Erythroblast (primary cell): ENCODE measurements at places on chromosomes 2 and 18.

- peak; percentile 86 for DNase-seq
Observed at GRCh38 chr18:79245517-79246001, 150.2 kb upstream of the NFATC1 start.

DNA sequence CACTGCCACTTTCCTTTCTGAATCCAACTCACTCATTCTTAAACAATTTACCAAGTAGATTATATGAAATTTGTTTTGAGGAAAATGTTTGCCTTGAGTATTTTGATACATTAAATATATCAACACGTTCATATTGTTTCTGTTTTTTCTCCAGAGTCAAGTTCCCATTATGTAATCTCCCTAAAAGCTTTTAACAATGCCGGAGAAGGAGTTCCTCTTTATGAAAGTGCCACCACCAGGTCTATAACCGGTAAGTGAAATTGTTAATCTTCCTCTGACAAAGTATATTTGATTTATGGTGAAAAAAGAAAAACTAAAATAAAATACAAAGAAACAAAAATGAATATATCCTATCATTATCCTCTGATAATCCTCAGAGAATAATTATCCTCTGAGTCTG lies 838.6 kb downstream of the MBD2 start:
- DNase-seq: no peak

DNA sequence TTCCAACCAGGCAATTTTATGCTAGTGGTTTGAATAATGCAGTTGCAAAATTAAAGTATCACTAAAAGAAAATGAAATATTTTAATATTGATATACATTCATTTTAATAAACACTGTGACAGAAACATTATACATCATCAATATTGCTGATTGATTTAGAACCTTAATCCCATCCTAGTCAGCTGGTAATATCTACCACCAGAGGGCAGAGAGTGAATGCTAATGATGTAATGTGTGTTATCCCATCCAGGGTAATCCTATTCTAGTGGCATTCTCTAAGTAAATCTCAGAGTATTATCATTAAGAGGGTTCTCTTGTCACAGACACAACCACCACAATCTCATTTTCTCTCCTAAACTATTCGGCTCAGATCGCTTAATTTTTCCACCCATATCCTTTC lies 477.4 kb downstream of the CPS1 start:
- no peak for DNase-seq

- no peak for DNase-seq
Observed at GRCh38 chr2:40384714-40385113, 67.2 kb downstream of the SLC8A1 start.

- no peak for DNase-seq
Observed at GRCh38 chr2:146716591-146716990, 1128.2 kb upstream of the ACVR2A start.

DNA sequence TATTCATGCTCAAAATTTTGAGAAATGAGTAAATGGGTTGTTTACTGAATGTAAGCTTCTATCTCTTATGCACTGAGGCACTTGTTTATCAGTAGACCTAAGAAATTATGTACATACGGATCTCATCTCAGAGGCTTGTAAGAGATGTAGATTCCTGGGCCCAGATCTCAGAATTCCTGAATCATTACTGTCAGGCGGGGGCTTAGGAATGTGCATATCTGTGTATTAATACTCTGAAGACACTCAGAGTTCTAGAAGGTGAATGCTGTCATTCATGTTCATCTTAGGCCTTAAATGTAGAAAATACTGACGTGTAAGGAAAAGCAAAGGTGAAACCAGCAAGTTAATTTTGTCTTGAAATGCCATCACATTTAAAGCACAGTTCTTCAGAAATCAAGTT lies 169.6 kb downstream of the FMNL2 start:
- no peak for DNase-seq

- DNase-seq: no peak
Observed at GRCh38 chr2:173872714-173873113, 92.5 kb downstream of the SP3 start.

- no peak for DNase-seq
Observed at GRCh38 chr2:236718207-236718992, 148.8 kb downstream of the ACKR3 start.

GRCh38 chr18:13613099-13613498 lies 113.3 kb downstream of the FAM210A start:
- no peak for DNase-seq

- DNase-seq: no peak
Observed at GRCh38 chr2:200787351-200788120, 24.2 kb upstream of the BZW1 start.

GRCh38 chr2:136139631-136140030 lies 21.7 kb upstream of the CXCR4 start:
- peak; percentile 64 for DNase-seq
